ENCODE measurements at places on chromosomes 5 and 9.

GRCh38 chr9:91474656-91475055, 51.0 kb upstream of the NFIL3 start:
- no peak for DNase-seq

- DNase-seq = no peak
These were observed 133.3 kb upstream of the DMRT1 start for GRCh38 chr9:708182-708550.

- DNase-seq = peak; percentile 33
These were observed 115.4 kb downstream of the RGS3 start for GRCh38 chr9:113578882-113579282.

- DNase-seq = no peak
These were observed 166.8 kb upstream of the RFX3 start for GRCh38 chr9:3692606-3693005.

GRCh38 chr9:35277628-35278359, 116.0 kb downstream of the UNC13B start:
- DNase-seq = no peak

- no peak for DNase-seq
These were observed 38.4 kb upstream of the BARHL1 start for GRCh38 chr9:132543960-132544359.
